Activated naive CD4-positive, alpha-beta T cell treated with anti-CD3 and anti-CD28 coated beads, Interleukin-2, amount 50 U/mL, for 72 hours (primary cell): ENCODE measurements at places on chromosomes 2 and 18.

DNA sequence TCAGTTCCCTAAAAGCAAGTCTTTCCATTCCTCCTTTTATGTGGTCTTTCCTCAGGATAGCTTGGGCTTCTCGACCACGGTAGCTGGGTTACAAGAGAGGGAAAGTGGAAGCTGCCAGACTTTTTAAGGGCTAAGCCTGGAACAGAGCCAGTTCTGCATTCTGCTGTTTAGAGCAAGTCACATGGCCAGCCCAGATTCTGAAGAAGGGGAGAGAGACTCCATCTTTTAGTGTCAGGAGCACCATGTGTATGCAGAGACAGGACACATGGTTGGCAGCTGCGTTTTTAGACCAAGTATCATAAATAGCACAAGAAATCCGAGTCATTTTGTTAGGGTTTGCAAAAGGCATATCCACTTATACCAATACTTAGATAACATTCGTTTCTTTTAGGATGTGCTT is 4.7 kb downstream of the HMSD start:
- DNase-seq: no peak

GRCh38 chr2:238459081-238459629 is 32.4 kb downstream of the ASB1 start:
- DNase-seq: no peak

GRCh38 chr2:203982276-203982675 is 45.7 kb downstream of the ICOS start:
- DNase-seq: no peak

GRCh38 chr2:58911877-58912276 is 670.8 kb upstream of the FANCL start:
- no peak for DNase-seq

DNA sequence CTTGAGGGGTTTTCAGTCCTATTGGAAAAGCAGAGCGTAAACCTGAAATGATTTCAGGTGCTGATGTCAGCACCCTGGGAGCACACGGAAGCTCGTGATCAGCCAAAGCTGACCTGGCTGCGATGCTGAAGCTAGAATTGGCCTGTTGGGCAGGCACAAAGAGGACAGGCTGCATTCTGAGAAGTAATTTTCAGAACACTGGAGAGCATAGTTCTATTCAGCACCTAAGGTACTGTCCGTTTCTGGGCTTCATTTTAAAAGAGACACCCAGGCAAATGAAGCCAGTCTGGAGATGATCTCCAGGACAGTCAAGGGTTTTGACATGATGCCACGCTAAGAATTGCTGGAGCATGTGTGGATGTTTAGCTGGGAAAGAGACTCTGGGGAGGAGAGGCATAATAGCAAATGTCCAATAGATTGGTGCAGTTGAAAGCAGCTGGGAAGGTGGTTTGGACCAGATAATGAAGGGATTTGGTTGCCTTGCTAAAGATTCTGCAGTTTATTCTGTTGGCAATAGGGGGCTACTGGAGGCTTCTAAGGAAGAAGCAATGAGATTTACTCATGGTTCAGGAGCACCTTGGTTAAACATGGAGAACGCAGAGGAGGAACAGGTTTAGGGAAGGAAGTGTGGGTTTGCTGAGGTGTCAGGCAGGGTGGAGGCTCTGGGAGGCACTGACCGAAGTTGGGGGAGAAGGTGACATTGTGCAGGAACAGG is 86.6 kb downstream of the ACOXL start:
- DNase-seq: no peak

DNA sequence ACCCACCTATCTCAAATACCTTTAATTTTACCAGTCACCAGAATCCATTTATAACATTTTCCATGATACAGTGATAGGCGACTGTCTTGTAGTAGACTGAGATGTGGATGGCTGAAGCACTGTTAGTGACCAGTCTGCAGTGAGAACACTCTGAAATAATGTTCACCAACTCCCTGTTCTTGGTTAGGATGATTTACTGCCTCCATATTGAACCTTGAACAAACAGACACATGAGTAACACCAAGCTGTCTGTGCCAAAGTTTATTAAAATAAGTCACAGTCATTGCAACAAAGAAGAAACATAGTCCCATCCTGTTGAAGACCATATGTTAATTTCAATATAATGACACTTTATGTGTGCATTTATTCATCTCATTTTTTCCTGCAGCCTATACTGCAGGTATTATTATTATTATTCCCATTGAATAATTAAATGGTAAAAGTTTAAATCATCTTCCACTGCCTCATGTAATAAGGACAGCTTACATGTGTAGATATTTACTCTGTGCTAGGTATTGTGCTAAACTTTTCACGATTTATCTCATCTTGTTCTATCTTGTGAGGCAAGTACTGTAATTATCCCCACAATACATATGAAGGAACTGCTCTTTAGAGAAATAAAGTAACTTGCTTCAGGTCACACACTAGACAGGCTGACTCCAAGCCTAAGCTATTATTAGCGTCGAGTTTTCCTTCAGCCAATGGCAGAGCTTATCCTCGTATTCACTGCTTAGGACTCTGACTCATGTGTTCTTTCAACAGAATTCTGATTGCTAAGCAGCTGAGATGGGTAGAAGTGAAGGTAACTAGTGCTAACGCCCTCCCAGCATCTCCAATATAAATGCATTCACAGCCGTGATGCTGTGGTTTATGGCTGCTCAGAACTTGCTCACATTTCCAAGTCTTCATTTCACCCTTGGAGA is 62.5 kb downstream of the ONECUT2 start:
- no peak for DNase-seq

- no peak for DNase-seq
Measured at GRCh38 chr2:42961385-42961811, 169.0 kb upstream of the HAAO start.

DNA sequence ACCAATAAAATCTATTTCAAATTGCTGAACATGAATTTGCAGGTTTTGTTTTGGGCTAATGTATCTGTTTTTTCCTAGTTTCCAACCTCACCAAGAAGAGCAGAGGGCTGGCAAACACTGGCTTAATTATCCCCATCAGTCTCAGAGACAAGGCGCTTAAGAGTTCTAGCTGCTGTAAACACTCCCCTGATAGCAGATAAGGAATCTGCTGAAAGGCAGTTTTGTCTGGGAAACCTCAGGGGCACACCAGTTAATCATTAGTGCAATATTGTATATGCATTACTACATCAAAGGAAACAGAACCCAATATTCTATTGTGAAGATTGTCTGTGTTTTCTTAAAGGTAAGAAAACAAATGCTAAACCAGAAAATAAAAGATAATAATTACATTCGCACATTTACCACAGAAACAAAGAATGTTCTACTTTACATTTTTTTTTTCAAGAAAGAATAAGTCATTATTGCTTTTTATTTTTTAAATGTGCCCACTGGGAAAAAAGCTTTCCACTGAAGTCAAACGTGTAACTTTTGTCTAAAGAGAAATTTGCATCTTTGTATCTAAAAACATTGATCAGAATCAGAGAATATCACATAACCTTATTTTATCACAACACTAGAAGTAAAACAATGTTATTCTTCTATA is 179.1 kb downstream of the ERBB4 start:
- no peak for DNase-seq

GRCh38 chr2:154452471-154452870 is 246.0 kb upstream of the KCNJ3 start:
- no peak for DNase-seq

- DNase-seq: no peak
Measured at GRCh38 chr2:30400151-30400954, 46.7 kb upstream of the LCLAT1 start.

DNA sequence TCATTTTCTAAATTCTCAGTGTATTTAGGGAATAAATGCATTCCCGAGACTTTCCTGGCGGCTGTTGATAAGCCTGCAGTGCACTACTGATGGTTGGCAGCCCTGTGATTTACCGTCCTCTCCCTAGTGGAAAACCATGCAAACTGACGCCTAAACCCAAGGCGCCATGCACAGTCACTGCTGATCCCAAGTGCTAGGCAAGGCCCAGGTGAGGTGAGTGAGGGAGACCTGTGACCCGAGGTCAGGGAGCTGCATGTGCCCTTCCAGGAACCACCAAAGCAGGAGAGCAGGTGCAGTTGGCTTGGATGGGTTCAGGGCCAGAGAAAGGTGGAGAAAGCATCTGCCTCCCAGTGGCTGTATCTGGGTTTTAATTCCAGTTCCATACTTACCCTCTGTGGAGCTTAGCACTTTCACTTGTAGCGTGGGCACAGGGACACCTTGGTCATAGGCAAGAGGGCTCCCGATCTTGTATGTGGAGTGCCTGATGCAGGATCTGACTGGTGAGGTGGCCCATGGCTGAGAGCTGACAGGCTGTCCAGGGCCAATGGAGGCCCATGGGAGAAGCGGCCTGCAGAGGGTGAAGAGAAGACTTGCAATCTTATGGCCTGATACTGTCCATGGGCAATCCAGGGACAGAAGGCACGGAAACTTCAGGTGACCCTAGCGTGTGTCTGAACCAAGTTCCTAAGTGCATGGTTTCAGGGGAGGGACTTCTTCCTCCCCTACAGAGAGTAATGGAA is 131.3 kb downstream of the SH3RF3 start:
- no peak for DNase-seq

DNA sequence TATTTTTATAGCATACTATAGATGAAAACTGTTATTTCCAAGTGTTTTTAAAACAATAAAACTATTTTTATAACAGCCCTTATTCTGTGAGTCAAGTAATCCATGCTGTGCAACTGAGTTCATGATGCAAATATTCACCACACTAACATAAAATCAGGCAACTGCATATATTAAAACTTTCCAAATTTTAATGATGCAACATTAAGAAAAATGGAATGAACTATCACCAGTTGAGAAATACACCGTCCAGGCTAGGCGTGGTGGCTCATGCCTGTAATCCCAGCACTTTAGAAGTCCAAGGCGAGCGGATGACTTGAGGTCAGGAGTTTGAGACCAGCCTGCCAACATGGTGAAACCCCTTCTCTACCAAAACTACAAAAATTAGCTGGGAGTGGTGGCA is 114.5 kb downstream of the CDH2 start:
- DNase-seq: no peak

DNA sequence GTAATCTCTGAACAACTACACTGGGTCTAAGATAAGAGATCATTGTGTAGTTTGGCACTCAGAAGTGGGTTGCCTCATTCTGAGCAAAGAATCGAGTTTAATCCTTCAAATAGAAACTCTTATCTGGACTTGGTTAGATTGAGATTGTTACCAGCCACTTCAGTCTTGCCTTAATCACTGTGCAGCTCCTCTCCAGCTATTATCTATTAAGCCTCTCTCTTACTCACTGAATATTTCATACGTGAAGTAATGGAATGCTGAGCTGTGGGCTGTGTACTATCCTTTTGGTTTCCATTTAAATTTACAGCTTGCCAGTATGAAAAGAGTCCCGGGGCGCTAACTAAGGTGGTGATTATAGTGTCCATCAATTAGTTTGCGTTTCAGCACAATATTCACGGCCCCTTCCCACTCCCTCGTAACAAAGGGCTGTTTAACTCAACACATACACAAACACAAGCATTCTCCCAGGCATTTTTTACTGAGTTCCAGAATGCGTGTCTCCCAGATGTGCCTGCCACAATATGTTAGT is 65.7 kb upstream of the NCKAP5 start:
- no peak for DNase-seq

- no peak for DNase-seq
Measured at GRCh38 chr2:199811346-199811745, 39.6 kb downstream of the FTCDNL1 start.

DNA sequence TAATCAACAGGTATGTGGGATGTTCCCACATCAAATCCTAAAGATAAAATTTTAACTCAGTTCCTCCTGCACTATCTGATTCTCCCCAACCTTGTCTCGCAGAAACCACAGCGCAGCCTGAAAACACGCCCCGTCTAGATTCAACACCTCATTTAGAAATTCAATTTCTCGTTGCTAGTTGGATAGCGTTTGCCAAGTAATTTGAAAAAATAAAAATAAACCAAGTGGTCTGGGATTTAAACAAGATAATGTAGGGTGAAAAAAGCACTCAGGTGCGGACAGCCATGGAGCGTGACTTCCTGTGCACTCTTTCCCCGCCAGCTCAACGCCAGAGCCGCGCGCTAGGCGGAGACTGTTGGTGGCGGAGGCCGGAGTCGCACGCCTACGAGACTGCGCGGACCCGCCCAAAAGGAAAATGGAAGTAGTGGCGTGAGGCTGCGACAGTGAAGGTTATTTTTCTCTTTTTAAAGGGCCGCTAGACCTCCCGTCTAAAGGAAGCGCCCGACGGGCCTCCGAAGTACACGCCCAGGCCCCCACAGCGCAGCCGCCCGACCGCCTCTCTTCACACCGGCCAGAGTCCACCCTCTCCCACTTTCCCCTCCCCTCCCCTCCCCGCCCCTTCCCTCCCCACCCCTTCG is 615 bp upstream of the CCNT2 start:
- peak; percentile 85 for DNase-seq

DNA sequence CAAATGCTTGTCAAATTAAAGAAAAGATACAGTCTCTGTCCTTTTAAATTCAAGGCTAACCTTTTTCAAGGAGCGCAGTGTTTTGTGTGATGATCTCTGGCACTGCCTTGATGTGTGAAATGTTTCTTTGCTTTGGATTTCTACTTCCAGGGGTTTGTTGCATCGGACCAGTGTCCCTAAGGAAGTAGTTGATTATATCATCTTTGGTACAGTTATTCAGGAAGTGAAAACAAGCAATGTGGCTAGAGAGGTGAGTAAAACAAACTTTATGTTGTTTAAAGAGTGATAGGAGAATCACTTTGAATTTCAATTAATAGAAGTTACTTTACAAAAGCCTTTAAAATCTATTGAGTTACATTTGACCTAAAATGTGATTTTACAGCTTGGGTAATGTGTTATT is 28.8 kb downstream of the HADHB start:
- no peak for DNase-seq

GRCh38 chr2:218813771-218814460 is 17.7 kb downstream of the PRKAG3 start:
- DNase-seq: no peak

GRCh38 chr2:33420726-33421125 is 55.7 kb upstream of the RASGRP3 start:
- DNase-seq: no peak

DNA sequence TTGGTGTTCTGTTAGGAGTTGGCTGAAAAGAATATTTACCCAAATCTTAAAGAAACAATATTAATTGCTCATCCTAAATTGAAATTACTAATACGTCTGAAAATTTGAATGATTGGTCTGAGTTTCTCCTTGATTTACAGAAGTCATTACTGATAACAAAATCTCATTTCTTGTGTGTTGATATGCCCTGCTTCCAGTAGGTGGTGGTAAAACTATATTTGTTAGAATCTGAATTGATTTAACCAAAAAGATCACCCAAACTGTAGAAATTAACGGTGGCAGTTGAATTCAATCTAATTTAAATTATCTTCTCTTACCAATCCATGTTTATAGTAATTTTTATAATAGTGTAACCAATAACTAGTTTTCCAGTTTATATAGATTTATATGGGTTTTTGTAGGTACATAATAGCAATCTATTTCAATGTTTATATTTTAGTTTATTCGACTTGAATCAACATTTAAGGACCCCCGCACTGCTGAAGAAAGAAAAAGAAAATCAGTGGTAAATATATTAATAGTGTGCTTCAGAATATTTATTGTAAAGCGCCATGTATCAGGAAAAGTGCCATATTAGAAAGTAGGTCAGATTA is 38.3 kb downstream of the PAPOLG start:
- no peak for DNase-seq
